ENCODE measurements at places on chromosomes 16 and 17.

DNA sequence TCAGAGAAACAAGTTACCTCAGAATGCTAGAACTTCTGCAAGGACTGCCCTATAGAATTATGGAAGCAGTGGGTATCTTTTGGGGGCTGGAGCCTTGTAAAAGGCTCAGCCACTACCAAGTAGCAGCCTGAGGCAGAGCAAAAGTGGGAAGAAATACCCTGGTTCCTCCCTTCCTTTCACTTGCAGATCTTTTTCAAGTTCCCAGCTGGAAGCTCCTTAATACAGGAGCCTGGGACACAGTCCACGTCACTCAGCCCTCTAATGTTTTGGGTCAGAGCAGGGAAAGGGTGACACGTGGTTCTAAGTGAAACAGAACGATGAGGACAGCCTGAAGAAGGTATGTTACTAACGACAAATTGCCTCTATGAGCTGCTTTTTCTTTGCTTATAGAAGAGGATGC lies 93.1 kb downstream of the CNTNAP4 start:
- DNase-seq: no peak

GRCh38 chr16:72992142-72992601 lies 55.8 kb downstream of the ZFHX3 start:
- DNase-seq: no peak

DNA sequence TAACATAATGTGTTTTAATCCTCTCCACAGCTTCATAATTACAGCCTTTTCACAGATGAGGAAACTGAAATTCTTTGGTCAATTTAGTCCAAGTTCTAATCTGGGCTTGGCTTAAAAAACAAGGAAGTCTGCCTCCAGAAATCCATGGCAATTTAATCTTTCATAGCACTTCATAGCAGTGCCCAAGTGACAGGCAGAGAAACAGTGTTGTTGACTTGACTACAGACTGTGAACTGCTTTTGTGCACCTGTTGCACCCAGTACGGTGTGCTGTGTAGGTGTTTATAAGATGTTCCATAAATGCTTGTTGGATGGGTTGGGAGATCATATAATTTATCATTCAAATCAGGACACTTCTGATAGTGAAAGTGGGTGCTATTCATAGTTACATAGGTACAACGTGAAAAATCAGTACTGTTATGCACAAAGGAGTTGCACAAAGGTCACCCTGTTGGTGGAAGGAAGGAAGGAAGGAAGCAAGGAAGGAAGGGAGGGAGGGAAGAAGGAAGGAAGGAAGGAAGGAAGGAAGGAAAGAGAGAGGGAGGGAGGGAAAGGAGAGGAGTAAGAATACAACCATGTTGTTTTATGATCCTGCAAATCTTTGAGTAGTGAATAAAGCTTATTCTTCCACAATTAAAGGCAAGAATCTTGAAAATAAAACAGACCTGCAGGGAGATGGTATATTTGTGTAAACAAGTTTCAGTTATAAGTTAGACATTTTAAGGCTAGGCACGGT lies 56.5 kb upstream of the HLF start:
- DNase-seq: no peak

GRCh38 chr17:67557921-67558320 lies 159.8 kb upstream of the NOL11 start:
- DNase-seq: no peak

DNA sequence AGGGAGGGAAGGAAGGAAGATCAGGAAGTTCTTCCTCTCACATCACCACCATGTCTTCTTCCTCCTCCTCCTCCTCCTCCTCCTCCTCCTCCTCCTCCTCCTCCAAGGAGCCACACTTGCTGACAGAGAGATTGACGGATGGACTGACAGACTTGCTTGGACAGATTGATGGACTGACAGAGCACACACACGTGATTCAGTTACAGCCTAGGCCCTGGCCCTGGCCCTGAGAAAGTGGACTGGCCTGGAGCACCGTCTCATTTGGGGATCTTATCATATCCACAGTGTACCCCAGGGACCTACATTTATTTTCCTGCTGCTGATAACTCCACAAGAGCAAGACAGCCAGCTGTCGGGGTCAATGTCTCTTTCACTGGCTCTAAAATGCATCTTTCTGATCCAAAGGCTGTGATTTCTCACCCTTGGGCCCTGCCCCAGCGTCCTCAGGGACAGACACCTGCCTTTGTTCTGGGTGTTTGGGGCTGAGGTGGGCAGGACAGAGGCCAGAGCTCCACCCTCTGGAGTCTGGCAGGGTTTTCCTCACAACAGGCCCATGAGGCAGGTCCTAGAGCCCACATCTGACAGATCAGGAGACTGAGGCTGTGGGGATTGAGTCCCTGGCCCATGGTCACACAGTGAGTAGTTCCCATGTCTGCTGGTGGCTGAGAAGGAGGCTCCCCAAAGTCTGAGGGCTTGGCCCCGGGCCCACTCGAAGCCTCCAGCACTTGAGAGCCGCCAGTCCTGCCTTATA lies 2.3 kb upstream of the P2RX1 start:
- no peak for DNase-seq

DNA sequence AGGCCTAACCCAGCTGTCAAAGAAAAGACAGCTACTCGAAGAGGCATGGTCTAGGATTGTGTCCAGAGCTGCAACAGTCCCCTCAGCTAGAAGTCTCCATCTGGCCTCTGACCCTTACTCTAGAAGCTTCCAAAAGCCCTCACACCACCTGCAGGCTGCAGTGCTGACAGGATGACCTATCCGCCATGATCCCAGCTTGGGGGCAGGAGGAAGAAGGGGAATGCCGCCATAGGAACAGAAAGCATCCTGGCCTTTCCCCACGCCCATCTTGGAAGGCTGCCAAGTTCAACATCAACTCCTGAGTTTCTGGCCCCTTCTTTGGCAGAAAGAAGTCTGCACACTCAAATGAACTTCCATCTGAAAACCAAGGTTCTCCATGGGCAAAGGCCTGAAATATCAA lies 3.1 kb upstream of the KRT36 start:
- peak; percentile 13 for DNase-seq

GRCh38 chr17:50172130-50172529 lies 6.3 kb downstream of the SGCA start:
- no peak for DNase-seq

DNA sequence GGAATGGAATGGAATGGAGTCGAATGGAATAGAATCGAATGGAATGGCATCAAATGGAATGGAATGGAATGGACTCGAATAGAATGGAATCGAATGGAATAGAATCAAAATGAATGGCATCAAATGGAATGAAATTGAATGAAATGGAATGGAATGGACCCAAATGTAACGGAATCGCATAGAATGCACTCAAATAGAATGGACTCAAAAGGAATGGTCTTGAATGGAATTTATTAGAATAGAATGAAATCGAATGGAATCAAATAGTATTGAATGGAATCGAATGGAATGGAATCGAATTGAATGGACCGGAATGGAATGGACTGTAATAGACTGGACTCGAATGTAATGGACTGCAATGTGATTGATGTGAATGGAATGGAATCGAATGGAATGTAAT lies 501.4 kb upstream of the WSB1 start:
- no peak for DNase-seq
